ENCODE measurements at places on chromosomes 5 and 9. TPM values are rescaled to one million over a fixed set of nuclear protein-coding genes. Genes with fewer than 3 reads are reported as not detected.

GRCh38 chr5:41843456-41844370, 26.5 kb downstream of the OXCT1 start:
- no peak overlapping the region for H3K4me3 ChIP-seq
- peak; percentile 71 for DNase-seq
- H3K36me3 ChIP-seq, result no peaks in the 10 kb centered on the region
- H3K4me1 ChIP-seq, result no peaks in the 10 kb centered on the region
- H3K27ac ChIP-seq, result no peak overlapping the region

DNA sequence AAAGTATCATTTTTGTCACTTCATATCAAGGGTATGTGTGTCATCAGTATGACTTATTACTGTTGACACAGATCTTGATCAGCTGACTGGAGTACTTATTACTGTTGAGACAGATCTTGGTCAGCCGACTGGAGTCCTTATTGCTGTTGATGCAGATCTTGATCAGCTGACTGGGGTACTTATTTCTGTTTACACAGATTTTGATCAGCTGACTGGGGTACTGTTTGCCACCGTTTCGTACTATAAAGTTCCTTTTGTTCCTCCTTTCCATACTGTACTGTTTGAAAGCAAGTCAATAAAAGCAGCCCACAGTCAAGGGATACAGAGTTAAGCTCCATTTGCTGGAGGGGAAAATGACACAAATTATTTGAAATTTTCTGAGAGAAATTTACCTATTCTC, 347.3 kb downstream of the CDH12 start:
- no peak for DNase-seq
- H3K27ac ChIP-seq, result no peak overlapping the region
- H3K27me3 ChIP-seq, result no peaks in the 10 kb centered on the region
- H3K4me1 ChIP-seq, result no peaks in the 10 kb centered on the region
- no peaks in the 10 kb centered on the region for H3K36me3 ChIP-seq

DNA sequence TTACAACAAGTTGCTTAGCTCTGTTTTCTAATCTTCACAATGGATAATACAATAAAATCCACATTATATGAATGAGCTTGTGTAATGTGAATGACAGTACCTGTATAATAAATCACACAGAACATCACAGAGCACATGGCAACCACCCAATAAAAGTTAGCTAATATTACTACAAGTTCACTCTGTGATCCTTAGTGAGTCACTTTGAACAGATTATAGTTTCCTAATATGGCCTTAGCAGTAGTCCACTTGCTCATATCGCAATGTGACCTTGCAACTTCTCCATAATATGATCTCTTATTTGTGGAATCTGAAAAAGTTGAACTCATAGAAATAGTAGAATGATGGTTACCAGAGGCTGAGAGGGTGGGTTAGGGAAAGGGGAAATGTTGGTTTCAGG, 361.3 kb downstream of the PTPRD start:
- no peak overlapping the region for H3K27ac ChIP-seq
- no peaks in the 10 kb centered on the region for H3K36me3 ChIP-seq
- no peaks in the 10 kb centered on the region for H3K27me3 ChIP-seq
- H3K4me1 ChIP-seq, result no peaks in the 10 kb centered on the region
- DNase-seq, result peak; percentile 29

- H3K36me3 ChIP-seq, result peaks cover 22% of the 10 kb centered on the region
- no peak overlapping the region for H3K4me3 ChIP-seq
- H3K4me1 ChIP-seq, result no peaks in the 10 kb centered on the region
- no peak for DNase-seq
Observed at GRCh38 chr5:171975262-171975876, 31.1 kb downstream of the FBXW11 start.

- no peak overlapping the region for H3K27ac ChIP-seq
- H3K27me3 ChIP-seq, result no peaks in the 10 kb centered on the region
- DNase-seq, result no peak
- no peaks in the 10 kb centered on the region for H3K36me3 ChIP-seq
- no peak overlapping the region for H3K4me3 ChIP-seq
Observed at GRCh38 chr9:114094971-114095370, 4.1 kb downstream of the KIF12 start.

DNA sequence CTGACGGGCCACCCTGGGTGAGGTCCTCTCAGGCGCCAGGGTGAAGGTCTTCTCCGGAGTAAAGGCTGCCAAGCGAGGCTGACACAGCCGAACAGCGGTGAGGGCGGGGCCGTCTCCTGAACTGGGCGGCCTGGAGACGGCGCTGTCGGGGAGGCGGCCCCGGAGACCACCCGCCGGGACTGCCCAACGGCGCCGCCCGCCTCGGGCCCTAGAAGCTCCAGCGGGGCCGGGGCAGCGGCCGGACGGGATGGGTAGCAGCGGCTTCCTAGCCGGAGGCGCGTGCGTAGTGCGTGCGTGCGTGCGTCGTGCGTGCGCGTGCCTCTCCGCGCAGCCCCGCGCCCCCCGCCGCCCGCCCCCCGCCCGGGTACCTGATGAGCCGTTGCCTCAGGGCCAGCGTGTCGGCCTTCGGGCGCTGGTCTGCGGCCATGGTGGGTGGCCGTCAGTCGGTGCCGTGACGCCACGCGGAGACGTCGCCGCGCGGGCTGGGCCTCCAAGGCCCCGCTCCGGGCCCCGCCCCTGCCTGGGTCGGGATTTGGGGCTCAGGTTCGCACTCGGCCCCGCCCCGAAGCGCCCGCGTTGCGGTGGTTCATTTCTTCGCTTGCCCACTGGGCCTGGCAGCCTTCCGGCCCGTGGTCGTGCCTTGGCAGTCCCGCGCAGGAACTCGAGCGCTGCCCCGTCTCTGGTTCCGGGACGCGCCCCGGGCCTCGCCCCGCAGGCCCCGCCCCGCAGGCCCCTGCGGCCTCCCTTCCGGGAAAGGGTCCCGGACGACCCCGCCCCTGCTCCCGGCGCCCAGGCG, at the start of gene PHYKPL:
Gene PHYKPL (minus strand): TSS at position 679 of the 796 bp plus-strand sequence. CDS start 252 bp downstream, at position 427.
- peaks cover 27% of the 10 kb centered on the region for H3K36me3 ChIP-seq
- H3K27me3 ChIP-seq, result no peaks in the 10 kb centered on the region
- DNase-seq, result peak; percentile 68
- peak within 1 kb of the TSS; percentile 57 for H3K27ac ChIP-seq
- H3K4me1 ChIP-seq, result peaks cover 21% of the 10 kb centered on the region
- peak within 1 kb of the TSS; percentile 96 for H3K4me3 ChIP-seq

- H3K4me1 ChIP-seq, result peaks cover 7% of the 10 kb centered on the region
- H3K27me3 ChIP-seq, result no peaks in the 10 kb centered on the region
- no peak for DNase-seq
- H3K27ac ChIP-seq, result no peak overlapping the region
Observed at GRCh38 chr9:96163161-96163560, 138.8 kb downstream of the HSD17B3 start.

DNA sequence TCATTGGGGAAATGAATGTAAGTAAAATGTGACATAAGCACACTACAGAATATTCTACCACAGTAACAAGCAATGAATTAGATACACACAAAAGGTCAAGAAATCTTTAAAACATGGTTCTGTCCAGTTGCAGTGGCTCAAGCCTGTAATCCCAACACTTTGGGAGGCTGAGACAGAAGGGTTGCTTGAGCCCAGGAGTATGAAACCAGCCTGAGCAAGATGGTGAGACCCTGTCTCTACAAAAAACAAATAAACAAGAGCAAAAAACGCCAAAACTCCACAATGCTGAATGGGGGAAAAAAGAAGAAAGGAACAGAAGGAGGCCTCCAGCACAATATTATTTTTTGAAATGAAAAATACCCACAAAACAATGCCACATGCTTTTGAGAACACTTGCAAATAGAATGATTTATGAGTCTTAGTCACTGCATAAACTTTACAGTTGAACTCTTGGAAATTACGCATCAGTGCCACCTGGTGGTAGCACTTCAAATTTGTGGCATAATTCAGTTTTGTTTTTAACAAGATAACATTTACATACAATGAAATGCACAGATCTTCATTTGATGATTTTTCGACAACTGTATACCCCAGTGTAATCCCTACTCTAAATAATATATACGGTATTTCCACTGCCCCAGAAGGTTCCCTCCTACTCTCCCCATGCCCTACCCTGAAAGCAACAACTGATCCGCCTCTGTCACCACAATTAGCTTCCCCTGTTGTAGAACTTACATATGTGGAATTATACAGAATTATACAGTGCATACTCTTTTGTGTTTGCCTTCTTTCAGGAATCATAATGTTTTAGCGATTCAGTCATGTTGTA, 14.4 kb upstream of the SPINK4 start:
- H3K27me3 ChIP-seq, result no peaks in the 10 kb centered on the region
- H3K27ac ChIP-seq, result peak overlapping the region; percentile 58
- H3K4me3 ChIP-seq, result no peak overlapping the region
- no peaks in the 10 kb centered on the region for H3K36me3 ChIP-seq
- DNase-seq, result peak; percentile 85
- peaks cover 28% of the 10 kb centered on the region for H3K4me1 ChIP-seq

GRCh38 chr5:74352256-74352655, 288.3 kb downstream of the ENC1 start:
- H3K4me3 ChIP-seq, result no peak overlapping the region
- no peaks in the 10 kb centered on the region for H3K36me3 ChIP-seq
- H3K4me1 ChIP-seq, result 0 out of 2 replicates have a peak, but pooled peaks cover 5% of the 10 kb centered on the region
- no peak for DNase-seq

GRCh38 chr5:130992095-130992494, 173.0 kb downstream of the HINT1 start:
- no peak for DNase-seq
- H3K36me3 ChIP-seq, result no peaks in the 10 kb centered on the region
- H3K4me1 ChIP-seq, result no peaks in the 10 kb centered on the region
- H3K4me3 ChIP-seq, result no peak overlapping the region

GRCh38 chr9:116753389-116753788, 66.3 kb downstream of the TRIM32 start:
- H3K27ac ChIP-seq, result no peak overlapping the region
- no peak overlapping the region for H3K4me3 ChIP-seq
- DNase-seq, result no peak
- no peaks in the 10 kb centered on the region for H3K27me3 ChIP-seq

- no peak for DNase-seq
- H3K27ac ChIP-seq, result peak overlapping the region; percentile 90
- H3K27me3 ChIP-seq, result no peaks in the 10 kb centered on the region
- H3K4me3 ChIP-seq, result no peak overlapping the region
- peaks cover 48% of the 10 kb centered on the region for H3K4me1 ChIP-seq
Observed at GRCh38 chr9:79020276-79020675, 551.5 kb upstream of the TLE4 start.

DNA sequence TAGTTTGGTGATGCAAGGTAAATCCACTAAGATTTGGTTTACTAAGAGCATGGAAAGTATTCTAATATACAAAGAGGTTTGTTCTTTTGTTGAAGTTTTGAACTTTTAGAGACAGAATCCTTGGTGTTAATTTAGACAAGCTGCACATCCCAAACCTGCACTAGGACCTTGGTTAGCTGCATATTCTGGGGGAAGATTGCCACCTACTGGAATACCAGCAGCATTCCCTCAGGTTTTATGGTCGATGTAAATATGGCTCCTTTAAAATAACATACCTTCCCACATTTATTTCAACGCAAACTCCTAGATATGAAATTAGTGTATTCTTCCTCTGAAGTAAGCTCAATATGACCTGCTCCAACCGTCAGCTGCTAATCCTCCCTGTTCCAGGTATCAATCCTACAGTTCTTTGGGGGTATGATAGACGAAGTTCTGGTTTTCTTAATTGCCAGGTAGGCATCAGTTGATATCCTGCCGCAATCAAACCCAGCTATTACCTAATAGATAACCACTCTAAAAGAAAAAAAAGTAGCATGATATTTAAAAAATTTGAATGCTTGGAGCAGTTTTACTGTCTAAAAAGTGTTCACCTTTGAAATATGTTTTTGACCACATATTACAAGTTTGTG, 624.1 kb downstream of the ISL1 start:
- H3K27ac ChIP-seq, result no peak overlapping the region
- H3K36me3 ChIP-seq, result no peaks in the 10 kb centered on the region
- H3K4me3 ChIP-seq, result no peak overlapping the region
- no peaks in the 10 kb centered on the region for H3K27me3 ChIP-seq
- peak; percentile 51 for DNase-seq

- peaks cover 9% of the 10 kb centered on the region for H3K4me1 ChIP-seq
- DNase-seq, result no peak
- H3K27me3 ChIP-seq, result no peaks in the 10 kb centered on the region
- H3K36me3 ChIP-seq, result no peaks in the 10 kb centered on the region
- H3K4me3 ChIP-seq, result no peak overlapping the region
Observed at GRCh38 chr5:393846-394275, 49.1 kb upstream of the EXOC3 start.

GRCh38 chr5:32147236-32147635, 26.9 kb downstream of the GOLPH3 start:
- no peak overlapping the region for H3K27ac ChIP-seq
- H3K4me1 ChIP-seq, result no peaks in the 10 kb centered on the region
- DNase-seq, result no peak
- H3K4me3 ChIP-seq, result no peak overlapping the region
- H3K36me3 ChIP-seq, result no peaks in the 10 kb centered on the region

DNA sequence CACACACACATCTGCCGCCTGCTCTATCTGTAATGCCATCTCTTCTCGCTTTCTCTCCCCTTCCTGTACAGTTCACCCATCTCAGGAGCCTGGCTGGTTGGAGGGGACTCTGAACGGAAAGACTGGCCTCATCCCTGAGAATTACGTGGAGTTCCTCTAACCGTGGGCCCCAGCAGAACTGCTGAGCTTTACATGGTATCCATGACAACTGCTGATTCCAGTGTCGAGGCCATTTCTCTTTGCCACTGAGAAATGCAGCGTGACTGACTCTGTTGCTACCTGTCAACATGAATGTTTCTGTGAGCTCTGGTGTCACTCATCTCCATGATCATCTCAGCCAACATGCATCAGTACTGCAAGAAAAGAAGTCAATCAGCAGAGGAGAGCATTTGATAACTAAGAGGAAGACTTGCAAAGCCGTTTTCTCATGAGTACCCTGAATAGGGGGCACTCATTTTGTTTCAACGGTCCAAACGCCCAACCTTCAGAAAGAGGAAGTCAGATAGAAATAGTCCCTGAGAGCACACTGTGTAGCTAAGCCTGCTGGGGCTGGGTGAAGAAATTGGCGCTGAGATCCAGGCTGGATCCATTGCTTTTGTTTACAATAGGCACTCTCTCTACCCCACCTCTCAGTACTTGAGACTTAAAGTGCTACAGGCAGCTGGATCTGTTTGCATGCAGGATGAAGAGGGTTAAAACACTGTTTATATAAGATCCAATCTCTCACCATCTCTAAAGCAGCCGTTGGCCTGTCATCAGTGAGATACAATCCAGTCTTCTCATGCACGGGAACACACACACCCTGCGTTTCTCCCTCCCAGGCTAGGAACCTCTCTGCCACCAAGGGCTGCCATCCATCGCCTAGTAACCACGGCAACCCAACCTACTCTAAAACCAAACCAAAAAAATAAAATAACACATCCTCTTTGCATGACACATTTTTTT, 180.9 kb downstream of the NR3C1 start:
- no peak for DNase-seq
- no peak overlapping the region for H3K27ac ChIP-seq
- H3K36me3 ChIP-seq, result no peaks in the 10 kb centered on the region

- H3K27me3 ChIP-seq, result no peaks in the 10 kb centered on the region
- no peak overlapping the region for H3K27ac ChIP-seq
- H3K36me3 ChIP-seq, result no peaks in the 10 kb centered on the region
- H3K4me3 ChIP-seq, result no peak overlapping the region
- no peak for DNase-seq
- no peaks in the 10 kb centered on the region for H3K4me1 ChIP-seq
Observed at GRCh38 chr9:126934441-126934840, 19.9 kb downstream of the RALGPS1 start.

Gene POU5F2
- total RNA-seq, result 0.66 TPM

Gene STPG3
- not detected for total RNA-seq

Gene SOX30
- total RNA-seq, result not detected

Gene ROPN1L
- total RNA-seq, result 0.95 TPM

Gene HTR4
- not detected for total RNA-seq
